GM18507 (cell line): ENCODE measurements at places on chromosomes 3 and 15.

DNA sequence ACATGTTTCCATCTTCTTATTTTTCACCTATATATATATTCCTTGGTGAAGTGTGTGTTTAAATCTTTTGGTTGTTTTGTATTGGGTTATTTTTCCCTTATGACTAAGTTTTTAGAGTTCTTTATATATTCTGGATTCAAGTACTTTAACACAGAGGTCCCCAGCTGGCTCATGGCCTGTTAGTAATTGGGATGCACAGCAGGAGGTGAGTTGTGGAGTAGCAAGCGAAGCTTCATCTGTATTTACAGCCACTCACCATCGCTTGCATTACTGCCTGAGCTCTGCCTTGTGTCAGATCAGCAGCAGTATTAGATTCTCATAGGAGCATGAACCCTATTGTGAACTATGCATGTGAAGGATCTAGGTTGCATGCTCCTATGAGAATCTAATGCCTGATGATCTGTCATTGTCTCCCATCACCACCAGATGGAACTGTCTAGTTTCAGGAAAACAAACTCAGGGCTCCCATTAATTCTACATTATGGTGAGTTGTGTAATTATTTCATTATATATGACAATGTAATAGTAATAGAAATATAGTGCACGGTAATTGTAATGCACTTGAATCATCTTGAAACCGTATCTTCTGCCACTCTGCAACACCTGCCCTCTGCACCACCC, 151.6 kb downstream of the RSRC1 start:
- no peak for DNase-seq

- no peak for DNase-seq
These were observed 13.3 kb upstream of the KIF23 start for GRCh38 chr15:69400850-69401249.

DNA sequence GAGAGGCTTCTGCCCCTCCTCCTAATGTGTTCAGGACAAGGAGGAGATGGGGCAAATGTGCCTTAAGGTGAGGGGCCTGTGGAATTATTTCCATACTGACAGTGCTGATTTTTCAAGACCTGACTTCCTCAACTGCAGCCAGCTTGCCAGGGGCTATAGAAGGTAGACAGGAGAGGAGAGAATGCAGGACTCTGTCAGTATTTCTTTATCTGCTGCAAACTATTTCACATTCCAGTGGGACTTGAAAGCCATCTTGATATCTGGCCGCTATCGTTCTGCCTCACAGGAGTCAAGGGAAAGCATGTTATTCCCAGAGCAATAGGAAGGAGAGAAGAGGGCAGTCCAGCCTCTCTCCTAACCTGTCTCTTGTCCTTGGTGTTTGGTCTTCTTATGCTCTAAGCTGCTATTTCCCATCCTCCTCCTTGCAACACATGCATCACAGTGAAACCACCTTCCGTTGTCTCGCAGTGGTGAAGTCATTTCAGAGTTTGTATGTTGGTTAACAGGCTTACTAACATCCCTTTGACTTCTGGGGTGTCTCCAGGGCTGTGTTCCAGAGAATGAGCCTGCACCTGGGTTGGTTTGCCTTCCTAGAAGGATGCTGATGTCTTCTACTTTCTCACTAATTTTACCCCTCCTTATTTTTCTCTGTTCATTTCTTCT, 95.1 kb upstream of the MRPS22 start:
- DNase-seq, result no peak

- DNase-seq, result no peak
These were observed 43.6 kb downstream of the PDIA5 start for GRCh38 chr3:123110282-123110975.

GRCh38 chr15:52408823-52409222, 113.2 kb upstream of the MYO5C start:
- no peak for DNase-seq

- no peak for DNase-seq
These were observed 9.5 kb upstream of the C3orf49 start for GRCh38 chr3:63809607-63810006.

DNA sequence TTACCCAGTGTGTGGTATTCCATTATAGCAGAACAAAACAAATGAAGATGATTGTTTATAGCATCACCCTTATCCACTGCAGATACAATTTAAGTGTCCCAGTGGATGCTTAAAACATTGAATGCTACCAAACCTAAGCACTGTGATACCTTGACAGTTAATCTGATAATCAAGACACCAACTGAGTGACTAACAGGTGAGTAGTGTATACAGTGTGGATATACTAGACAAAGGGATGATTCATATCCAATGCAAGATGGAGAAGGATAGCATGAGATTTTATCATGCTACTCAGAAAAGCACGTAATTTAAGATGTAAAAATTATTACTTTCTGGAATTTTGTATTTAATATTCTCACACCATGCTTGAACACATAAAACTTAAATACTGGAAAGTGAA, 1449.0 kb downstream of the OTOL1 start:
- no peak for DNase-seq

DNA sequence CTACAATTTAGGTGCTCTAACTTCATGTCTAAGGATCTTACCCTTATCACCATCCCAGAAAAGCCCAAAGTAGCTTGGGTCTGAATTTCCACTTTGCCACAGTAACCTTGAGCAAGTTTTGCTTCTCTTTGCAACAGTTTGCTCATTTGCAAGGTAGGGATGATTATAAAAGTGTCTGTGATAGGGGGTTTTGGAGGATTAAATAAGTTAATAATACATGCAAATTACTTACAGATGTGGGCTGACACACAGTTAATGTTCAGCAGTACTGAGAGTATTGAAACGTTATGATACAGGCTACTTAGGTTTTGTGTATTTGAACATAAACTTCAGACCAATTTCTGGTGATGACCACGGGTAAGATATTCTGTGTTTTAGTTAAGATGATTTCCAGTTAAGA, 444.7 kb upstream of the TPRG1 start:
- no peak for DNase-seq

DNA sequence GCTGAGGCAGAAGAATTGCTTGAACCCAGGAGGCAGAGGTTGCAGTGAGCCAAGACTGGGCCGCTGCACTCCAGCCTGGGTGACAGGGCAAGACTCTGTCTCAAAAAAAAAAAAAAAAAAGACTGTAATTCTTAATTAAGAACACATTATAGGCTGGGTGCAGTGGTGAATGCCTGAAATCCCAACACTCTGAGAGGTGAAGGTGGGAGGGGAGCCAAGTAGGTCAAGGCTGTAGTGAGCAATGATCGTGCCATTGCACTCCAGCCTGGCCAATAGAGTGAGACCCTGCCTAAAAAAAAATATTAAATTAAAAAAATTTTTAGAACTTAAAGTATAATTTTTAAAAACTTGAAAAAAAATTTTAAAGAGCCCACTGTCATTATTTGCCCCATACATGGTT, 13.4 kb upstream of the ARPIN start:
- no peak for DNase-seq
